ENCODE measurements at places on chromosomes 4 and X.
A peak's percentile ranks its signal among the peaks of the same experiment; 100 is the strongest.

DNA sequence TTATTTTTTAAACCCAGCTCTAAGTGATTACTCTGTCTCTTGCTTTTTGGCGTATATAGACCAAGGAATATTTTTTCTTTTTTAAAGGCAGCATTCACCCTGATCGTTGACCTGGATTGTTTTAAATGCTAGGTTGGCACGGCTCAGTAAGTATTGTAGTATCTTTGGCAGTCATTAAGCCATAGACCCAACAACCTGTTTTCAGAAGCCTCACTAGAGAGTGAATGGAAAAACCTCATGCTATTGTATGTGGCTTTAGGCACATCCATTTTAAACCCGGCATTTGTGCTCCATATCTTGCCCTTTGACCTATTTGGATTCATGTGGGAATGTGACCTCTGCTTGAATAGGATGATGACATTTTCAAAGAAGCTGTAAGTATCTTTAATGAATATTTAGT lies 183.9 kb downstream of the SNCA start:
- DNase-seq, result no peak
- no peak overlapping the region for H3K4me3 ChIP-seq
- no peaks in the 10 kb centered on the region for H3K36me3 ChIP-seq
- H3K27ac ChIP-seq, result no peak overlapping the region

DNA sequence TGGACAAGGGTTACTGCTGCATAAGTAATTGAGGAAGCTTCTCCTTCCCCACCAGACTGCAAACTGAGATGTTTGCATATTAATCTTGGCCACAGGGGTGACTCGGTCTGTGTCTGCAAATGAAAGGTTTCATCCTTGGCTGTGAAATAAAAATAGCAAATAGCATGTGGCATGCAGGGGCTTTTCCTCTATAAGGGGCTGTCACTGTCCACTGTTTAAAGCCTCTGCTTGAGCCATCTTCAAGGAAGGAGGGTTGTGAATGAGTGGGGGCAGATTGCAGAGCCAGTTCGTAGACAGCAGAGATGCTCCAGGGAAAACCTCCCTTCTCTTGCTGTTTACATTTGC lies 33.3 kb downstream of the TMSB4X start:
- H3K4me1 ChIP-seq, result peaks cover 17% of the 10 kb centered on the region
- H3K27me3 ChIP-seq, result no peaks in the 10 kb centered on the region
- peak overlapping the region; percentile 20 for H3K27ac ChIP-seq
- no peak for DNase-seq

DNA sequence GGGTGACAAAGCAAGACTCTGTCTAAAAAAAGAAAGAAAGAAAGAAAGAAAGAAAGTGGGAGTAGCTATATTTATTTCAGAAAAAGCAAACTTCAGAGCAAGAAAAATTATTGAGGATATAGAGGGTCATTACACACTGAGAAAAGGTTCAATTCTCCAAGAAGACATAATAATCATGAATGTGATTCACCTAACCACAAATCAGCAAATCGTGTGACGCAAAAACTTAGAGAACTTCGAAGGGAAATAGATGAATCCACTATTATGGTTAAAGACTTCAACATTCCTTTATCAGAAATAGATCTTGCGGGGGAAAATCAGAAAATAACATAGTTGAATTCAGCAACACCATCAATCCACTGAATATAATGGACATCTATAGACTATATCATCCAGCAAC lies 219.3 kb upstream of the LDB2 start:
- H3K4me1 ChIP-seq, result no peaks in the 10 kb centered on the region
- H3K4me3 ChIP-seq, result no peak overlapping the region
- no peaks in the 10 kb centered on the region for H3K36me3 ChIP-seq
- H3K27me3 ChIP-seq, result no peaks in the 10 kb centered on the region
- no peak for DNase-seq
- H3K27ac ChIP-seq, result no peak overlapping the region

DNA sequence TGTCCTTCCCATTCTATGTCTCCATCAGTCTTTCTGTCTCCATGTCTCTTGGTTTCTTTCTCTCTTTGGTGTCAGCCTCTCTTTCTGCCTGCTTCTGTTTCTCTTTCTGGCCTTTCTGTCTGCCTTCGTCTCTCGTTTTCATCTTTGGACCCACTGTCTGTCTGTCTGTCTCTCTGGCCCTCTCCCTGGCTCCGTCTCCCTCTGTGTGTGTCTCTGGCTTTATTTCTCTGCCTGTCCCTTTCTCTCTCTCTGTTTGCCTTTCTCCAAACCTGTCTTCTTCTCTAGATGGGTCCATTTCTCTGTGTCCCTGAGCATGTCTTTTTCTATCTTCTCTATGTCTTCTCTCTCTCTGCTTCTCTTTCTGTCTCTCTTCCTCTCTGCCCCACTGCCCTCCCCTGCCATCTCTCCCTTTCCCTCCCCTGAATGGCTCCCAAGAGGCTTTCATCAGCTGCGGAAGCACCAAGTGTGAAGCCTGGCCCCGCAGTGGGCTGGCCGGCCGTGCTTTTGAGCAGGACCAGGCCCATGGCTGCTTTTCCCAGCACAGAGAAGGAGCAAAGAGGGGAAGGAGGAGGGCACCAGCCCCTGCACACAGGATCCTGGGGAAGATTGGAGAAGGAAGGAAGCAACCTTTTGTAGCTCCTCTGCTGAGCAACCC lies 57.4 kb downstream of the PJA1 start:
- no peak overlapping the region for H3K4me3 ChIP-seq
- no peak overlapping the region for H3K27ac ChIP-seq
- no peaks in the 10 kb centered on the region for H3K36me3 ChIP-seq
- no peaks in the 10 kb centered on the region for H3K4me1 ChIP-seq
- no peaks in the 10 kb centered on the region for H3K27me3 ChIP-seq

DNA sequence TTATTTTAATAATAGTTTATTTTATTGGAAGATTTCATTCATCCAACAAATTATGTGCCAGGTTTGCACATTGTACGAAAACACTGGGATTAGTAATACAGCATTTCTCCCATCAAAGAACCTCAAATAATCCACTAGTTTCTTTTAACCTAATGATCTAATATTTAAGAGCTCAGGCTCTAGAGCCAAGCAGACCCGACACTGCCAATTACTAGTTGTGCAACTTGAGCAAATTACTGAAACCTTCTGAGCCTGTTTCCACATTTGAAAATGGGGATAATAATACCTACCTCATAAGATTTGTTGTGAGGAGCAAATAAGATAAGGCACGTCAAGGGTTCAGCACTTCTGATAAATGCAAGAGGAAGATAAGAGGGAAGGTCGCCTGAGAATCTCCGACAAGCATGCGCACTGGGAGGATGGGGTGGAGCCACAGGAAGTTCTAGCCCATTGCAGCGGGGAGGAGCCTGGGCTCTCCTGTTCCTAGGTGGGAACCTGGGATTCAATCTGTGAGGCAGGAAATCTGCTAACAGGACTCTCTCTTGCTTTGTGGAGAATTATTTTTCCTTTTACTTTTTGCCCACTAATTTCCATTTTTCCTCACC lies 141.5 kb upstream of the SMAD1 start:
- H3K4me3 ChIP-seq, result no peak overlapping the region
- DNase-seq, result no peak
- no peaks in the 10 kb centered on the region for H3K36me3 ChIP-seq
- no peaks in the 10 kb centered on the region for H3K27me3 ChIP-seq
- H3K4me1 ChIP-seq, result no peaks in the 10 kb centered on the region

GRCh38 chr4:183936574-183937345 lies 31.7 kb downstream of the STOX2 start:
- H3K4me3 ChIP-seq, result no peak overlapping the region
- no peaks in the 10 kb centered on the region for H3K36me3 ChIP-seq
- no peak overlapping the region for H3K27ac ChIP-seq
- DNase-seq, result no peak
- no peaks in the 10 kb centered on the region for H3K4me1 ChIP-seq

Data from thoracic aorta (tissue), 2 donors.